GM13976 (cell line): ENCODE measurements at places on chromosomes 2 and 18.
A peak's percentile ranks its signal among the peaks of the same experiment; 100 is the strongest.

DNA sequence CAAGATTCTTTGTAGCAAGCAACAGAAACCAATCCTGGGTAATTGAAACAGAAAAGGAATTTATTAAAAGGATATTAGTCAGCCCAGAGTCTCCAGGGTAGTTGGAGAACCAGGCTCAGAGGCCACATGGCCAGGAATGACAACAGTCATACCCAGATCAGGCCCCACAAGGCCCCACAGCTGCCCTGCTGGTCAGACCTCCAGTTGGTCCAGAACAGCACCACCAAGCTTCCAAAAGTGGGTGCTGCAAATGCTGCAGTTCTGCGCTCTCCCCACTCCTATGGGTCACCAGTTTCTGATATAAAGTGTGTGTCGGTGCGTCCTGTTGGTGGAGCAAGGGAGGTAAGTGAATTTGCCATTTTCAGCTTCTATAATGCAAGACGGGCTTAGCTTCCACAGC lies 29.9 kb downstream of the KLHL29 start:
- DNase-seq = no peak

DNA sequence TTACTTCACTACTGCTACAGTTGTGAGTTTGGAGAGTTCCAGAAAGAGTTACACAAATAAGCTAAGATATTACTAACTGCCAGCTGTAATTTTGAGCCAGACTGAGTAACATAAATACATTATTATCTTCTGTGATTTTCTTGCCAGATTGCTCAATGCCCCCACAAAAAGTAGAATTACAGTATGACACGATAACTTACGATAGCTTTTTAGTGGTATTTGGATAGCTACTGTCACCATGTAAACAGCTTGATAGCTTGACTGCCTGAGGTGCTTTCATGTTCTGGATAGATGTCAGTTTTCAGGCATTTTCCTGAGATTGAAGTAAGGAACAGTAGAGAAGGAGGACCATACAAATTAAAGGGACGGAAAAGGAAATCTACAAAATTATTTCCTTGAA lies 533.3 kb downstream of the SOCS6 start:
- no peak for DNase-seq

- no peak for DNase-seq
Measured at GRCh38 chr2:126888046-126888445, 10.6 kb upstream of the TEX51 start.

DNA sequence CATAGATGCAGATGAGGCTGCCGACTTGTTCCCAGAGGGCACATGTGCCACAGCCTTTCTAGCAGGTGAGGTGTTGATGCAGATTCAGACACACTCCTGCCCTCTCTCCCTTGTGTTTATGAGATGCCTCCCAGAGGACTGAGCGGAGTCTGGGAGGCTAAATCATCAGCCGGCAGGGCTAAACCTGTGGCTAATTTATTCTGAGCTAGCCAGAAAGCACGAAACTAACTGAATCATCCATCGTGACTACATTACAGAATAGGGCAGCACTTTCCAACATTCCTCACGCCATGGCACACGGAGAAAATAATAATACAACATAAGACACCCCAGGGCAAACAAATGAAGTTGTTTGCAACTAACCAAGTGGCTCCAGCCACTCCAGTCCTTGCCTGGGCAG lies 101.7 kb upstream of the FZD7 start:
- DNase-seq = no peak

DNA sequence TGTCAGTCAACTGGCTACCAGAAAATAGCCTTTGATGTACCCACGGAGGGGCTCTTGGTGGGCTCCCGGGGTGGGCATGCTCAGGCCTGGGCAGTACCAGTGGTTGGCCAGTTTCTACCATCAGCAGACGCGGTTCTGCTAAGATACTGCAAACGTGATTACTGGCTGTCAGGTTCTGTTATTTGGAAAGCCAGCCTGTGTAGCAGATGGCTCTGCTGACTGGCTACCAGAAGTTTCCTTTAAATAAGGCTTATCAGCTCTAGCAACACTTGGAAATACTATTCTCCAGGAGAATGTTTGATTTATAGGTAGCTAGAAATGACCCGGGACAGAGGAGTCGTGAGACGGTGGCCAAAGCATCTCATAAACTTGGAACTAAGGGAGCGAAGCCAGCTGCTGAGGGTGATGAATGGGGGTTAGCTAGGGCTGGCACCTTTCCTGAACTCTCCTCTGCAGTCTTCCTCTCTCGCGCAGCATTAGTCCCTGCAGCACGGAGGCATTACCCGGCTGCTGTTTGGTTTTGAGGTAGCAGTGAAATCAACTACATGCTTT lies 171.9 kb downstream of the AGAP1 start:
- DNase-seq = no peak

- DNase-seq = peak; percentile 76
Measured at GRCh38 chr2:54558188-54559005, 102.3 kb downstream of the SPTBN1 start.

DNA sequence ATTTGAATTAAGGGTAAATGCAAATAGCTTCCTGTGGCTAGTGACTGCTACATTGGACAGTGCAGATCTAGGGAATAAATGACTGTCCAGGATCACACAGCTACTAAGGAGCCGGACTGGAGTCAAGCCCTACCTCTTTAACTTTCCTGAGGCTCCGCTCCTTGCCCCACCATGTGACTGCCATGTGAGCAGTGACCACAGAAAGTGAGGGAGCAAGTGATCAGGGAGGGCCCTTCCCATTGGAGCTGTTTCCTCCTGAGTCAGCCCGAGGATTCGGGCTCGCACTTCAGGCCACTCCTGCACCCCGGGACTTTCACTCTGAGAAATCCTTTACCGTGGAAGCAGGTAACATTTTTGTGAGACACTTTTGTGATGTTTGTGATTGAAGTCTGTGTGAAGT lies 198.0 kb downstream of the ANKRD30B start:
- DNase-seq = no peak

DNA sequence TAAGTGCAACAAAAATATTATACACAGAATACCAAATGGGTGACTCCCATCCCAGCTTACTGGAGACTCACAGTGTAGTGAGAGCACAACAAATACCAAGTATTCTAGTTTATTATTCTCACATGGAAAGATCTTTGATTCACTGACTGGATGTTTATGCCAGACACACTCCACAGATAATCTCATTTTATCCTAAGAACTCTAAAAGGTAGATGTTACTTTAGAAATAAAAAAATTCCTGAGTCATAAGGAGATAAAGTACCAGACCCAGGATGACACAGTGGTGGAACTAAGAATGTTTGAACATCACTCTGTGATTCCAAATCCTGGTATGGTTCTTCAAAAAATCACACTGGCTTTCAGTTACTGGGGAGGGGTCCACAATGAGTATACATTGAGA lies 136.2 kb downstream of the CDH2 start:
- DNase-seq = no peak

DNA sequence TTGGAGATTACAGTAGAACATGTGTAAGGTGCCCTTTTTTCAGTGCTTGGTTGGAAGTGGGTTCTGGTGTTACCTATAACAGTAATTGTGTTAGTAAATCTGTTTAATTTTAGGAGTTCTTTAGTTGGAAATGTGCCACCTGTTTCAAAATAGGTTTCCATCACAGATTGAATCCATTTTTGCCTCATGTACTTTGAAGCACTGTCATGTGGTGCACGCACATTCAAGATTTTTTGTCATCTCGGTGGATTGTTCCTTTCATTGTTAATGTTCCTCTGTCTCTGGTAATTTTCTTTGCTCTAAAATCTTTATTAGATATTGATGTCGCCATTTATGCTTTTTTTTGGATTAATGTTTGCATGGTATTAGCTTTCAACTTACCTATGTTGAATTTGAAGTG lies 1.3 kb downstream of the ATP9B start:
- no peak for DNase-seq

DNA sequence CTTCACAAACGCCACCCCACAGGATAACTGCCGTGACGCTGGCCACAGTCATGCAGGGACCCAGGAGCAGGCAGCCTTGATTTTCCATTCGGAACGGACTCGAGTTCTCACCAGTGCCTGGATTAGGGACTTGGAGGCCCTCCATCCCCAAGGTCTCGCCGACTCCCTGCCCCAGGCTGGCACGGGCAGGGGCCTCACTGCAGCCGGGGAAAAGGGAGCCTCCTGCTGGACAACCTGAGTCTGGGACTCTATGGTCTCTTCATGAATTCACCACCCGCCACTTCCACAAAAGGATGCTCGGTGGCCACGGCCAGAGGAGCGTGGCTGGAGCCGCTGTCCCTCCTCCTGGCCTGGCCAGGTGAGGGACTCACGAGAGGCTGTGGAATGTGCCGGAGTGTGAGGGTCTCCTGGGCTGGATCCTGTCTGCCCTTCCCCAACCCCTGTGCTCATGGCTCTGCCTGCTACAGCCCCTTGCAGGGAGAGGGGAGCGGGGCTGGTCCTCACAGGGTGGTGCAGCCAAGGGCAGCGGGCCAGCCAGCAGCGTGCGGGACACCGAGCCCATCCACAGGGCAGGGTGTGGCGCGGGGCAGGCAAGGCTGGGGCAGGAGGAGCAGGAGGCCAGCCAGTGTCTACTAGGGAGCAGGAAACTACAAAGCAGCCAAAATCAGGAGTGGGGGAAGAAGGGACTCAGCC lies 42.3 kb downstream of the AQP12A start:
- DNase-seq = no peak
